Effector memory CD8-positive, alpha-beta T cell (primary cell): ENCODE measurements at places on chromosomes 6 and 20.

DNA sequence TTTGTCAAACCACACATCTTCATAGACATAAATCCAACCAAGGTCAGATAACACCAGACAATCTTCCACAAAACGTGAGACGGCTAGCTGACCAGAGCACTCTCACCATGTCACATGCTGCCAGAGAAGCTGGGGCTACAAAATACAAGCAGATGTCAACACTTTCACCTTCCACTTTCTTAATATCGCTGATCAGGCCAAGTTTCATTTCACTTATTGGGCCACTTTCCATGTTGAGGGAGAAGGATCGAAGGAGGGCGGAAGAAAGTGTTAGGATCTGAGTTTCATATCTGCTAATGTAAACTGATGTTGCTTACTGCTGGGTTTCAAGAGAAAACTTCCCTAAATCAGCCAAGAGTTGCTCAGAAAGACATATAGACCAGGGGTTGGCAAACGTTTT lies 177.0 kb upstream of the PRDM1 start:
- no peak for DNase-seq

DNA sequence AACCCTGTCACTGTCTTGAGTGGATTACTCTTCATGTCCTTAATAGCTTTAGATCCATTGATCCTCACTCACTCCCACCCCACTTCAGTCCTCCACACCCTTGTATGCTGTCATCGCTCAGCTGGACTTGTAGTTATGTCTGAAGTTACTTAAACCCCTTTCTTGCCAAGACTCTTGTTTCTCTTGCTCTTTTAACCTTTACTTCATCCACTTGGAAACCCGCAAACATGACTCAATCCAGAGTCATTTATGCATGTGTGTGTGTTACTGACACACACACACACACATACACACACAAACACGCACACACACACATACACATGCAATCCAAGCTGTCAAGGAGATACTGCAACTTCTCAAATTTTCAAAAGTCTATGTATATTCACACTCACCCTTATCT lies 341.8 kb downstream of the SYNE1 start:
- no peak for DNase-seq

DNA sequence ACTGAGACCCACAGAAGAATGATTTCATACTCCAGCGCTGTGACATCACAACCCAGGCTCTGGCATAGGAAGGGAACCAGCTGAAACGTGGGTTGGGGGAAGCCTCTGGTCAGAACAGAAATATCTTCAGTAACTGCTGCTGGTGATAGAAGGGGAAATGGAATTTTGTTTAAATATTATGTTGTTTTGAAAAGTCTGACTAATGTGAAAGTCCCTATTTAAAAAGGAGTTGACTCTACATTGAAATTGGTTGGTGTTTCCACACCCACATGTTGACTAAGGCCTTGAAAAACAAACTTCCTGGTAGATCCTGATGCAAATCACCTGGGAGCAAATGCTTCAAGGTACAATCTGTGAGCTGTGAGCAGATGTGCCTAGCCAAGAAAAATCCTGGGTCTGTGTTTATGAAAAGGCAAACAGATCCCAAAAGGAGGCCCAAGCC lies 24.5 kb upstream of the TCP11 start:
- DNase-seq, result no peak

DNA sequence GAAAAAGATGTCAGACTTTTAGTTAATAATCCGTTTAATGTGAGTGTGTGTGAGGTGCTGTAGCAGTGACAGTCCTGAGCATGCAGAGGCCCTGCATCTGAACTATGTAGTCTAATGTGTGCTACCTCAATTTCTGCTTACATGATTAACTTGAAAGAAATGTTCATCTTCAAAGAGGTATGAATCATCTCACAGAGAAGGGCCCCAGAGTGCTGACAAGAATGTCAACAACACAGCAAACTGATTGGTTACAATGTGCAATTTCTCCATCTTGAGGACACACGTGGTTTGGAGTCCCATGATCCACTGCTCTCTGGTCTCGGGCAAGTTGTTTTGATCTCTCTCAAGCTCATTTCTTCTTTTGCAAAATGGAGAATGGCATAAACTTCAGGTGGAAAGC lies 61.7 kb upstream of the EMILIN3 start:
- no peak for DNase-seq

DNA sequence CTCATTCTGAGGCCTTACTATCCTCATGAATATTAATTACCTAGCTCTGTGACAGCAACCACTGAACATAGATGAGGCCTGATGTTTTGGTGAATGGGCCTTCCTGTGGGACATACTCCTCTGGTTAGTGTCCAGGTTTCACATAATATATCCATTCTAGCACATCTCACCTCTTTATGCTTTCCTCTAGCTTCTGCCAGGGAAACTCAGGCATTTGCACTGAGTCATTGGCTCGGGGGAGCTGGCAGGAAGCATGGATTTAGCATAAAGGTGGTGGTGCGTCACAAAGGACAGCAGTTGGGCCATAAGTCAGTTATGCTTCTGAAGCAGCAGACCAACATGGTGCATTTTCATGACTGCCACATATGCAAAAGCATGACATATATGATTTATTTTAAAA lies 37.5 kb upstream of the TMEM170B start:
- no peak for DNase-seq

DNA sequence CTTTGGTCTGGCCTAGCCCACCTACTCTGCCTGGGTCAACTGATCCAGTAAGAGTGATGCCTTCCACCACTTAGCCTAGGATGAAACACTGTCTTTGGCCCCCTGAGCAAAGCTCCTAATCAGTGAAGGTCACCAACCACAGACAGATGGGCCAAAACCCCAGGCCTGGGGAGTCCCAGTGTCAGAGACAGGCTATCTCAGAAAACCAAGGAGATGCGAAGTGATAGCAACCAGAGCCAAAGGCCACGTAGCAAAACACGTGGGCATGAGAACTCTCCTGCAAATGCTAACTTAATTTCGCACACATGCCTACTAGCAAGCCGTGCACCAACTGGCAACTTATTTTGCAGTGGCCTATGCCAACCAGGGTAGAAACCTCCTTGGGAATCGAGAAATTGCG lies 29.1 kb downstream of the AGPAT4 start:
- no peak for DNase-seq

GRCh38 chr6:109303640-109304283 lies 78.5 kb downstream of the CD164 start:
- DNase-seq, result no peak

GRCh38 chr20:40104959-40105358 lies 584.1 kb downstream of the MAFB start:
- DNase-seq, result no peak

DNA sequence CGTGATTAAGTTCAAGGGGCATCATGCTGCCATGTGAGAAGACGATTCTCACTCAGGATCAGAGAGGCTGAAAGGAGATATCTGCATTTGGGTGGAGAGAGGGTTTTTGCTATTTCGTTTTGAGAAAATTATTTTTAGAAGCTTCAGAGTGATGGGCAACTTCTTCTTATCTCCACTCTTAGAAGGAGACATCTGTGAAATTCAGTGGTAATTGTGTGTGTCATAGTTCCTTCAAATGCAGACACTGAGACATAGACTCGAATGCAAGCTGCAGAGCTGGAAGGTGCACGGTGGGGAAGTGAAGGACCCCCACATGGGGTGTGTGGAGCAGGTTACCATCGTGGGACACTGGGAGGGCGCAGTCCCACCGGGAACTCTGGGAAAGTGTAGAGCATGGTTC lies 116.8 kb downstream of the PRND start:
- no peak for DNase-seq

DNA sequence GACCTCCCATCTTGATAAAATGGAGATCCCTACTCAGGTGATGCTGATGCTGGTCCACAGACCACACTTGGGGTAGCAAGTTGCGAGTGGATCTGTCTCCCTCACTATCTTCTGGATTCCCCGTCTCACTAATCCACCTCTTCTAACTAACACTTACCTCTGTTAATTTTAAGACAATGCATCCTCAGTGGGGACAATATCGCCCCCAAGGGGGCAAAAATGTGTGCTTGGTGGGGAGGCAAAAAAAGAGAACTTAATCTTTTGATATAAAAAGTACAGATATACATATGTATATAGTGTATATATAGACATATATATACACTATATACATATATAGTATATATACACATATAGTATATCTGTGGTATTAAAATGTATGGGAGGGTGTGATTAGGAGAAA lies 4.3 kb downstream of the LRFN2 start:
- no peak for DNase-seq

- DNase-seq, result no peak
Observed at GRCh38 chr6:143961066-143961465, 47.0 kb downstream of the PLAGL1 start.

DNA sequence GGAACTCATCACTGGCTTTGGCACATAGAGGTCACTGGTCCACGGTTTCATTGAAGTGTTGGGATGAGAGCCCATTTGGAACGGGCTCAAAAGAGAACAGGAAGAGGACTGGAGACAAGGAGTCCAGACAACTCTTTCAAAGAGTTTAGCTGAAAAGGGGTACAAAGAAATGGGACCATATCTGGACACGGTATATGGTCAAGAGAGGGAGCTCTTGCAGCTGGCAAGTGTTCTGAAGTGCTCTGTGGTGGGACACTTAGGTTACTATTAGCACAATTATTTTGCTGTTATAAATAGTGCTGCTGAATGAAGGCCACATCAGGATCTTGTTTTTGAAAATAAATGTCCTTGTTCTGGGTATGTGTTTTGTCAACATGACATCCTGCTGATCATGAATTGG lies 4.6 kb downstream of the SGK2 start:
- no peak for DNase-seq

- no peak for DNase-seq
Observed at GRCh38 chr20:63321148-63321831, 28.3 kb downstream of the COL20A1 start.

DNA sequence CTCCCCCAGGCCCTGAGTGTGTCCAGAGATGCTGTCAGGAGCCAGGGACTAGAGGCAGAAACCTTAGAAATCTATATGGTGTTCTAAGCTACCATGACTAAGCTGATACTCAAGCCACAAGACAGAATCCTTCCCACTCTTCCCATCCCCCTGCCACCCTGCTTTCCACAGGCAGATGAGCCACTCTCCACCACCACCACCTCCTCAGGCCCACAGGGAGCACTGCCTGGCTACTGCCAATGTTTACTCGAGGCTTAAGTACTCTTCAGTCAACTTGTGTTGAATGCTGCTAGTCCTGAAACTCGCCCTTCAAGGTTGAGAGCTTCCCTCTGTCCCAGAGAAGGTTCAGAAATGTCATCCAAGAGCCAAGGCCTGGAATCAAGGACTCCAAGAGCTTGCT lies 56.2 kb downstream of the CENPW start:
- DNase-seq, result no peak

- no peak for DNase-seq
Observed at GRCh38 chr20:38945012-38945411, 17.1 kb upstream of the DHX35 start.

GRCh38 chr6:108116546-108117426 lies 42.2 kb upstream of the OSTM1 start:
- DNase-seq, result no peak

DNA sequence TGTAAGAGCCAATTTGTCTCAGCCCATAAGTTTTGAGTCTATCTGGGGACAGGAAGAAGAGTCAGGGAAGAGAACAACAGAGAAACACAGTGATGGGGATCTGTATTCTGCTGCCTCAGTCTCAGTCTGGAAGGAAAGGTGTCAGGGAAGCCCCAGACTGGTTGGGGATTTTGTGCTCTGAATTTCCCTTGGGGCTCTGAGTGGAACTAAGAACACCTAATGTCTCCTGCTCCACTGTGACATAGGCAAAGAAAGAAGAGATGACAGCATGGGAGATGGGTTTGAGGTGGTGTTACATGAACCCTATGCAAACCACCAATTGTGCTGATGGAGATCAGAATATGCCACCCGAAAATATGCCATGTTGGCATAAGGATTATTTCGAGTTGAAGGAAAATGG lies 139.5 kb upstream of the MYLIP start:
- no peak for DNase-seq

- DNase-seq, result peak; percentile 11
Observed at GRCh38 chr6:137944793-137945498, 77.9 kb downstream of the TNFAIP3 start.

GRCh38 chr6:159169193-159169555 lies at the start of gene FNDC1:
TSS of gene FNDC1 (plus strand) at chr6:159169400. CDS start at chr6:159169597, 197 bp downstream.
- DNase-seq, result peak; percentile 45

- DNase-seq, result no peak
Observed at GRCh38 chr6:24664046-24664987, 2.4 kb downstream of the TDP2 start.

- no peak for DNase-seq
Observed at GRCh38 chr6:126477678-126478077, 137.8 kb downstream of the CENPW start.

DNA sequence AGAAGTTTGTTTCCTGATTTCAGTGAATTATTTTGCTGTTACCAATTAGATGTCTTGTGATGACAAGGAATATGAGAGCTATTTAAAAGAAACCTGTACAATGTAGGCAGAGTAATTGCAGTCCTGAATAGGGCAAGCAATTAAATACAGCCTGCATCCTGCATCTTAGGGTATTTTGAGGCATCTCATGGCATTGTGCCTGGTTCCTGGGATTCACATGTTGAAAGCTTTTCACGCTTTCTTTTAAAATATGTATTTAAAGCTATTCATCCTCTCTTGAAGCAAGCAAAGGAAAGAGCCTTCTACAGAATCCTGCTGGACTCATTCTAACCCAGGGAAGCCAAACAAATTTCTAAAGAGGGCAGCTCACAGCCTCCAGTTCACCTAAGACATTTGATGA lies 4.7 kb upstream of the RRAGD start:
- no peak for DNase-seq

- DNase-seq, result no peak
Observed at GRCh38 chr20:6663751-6664388, 103.6 kb upstream of the BMP2 start.

GRCh38 chr6:124994648-124995047 lies 32.4 kb downstream of the RNF217 start:
- DNase-seq, result no peak

GRCh38 chr20:53652859-53653517 lies 59.3 kb upstream of the ZNF217 start:
- DNase-seq, result no peak

- DNase-seq, result no peak
Observed at GRCh38 chr6:72534236-72534635, 87.6 kb upstream of the KCNQ5 start.

- no peak for DNase-seq
Observed at GRCh38 chr6:104771258-104771832, 88.4 kb downstream of the HACE1 start.

GRCh38 chr20:2817341-2817726 lies 1.2 kb downstream of the TMEM239 start:
- no peak for DNase-seq

DNA sequence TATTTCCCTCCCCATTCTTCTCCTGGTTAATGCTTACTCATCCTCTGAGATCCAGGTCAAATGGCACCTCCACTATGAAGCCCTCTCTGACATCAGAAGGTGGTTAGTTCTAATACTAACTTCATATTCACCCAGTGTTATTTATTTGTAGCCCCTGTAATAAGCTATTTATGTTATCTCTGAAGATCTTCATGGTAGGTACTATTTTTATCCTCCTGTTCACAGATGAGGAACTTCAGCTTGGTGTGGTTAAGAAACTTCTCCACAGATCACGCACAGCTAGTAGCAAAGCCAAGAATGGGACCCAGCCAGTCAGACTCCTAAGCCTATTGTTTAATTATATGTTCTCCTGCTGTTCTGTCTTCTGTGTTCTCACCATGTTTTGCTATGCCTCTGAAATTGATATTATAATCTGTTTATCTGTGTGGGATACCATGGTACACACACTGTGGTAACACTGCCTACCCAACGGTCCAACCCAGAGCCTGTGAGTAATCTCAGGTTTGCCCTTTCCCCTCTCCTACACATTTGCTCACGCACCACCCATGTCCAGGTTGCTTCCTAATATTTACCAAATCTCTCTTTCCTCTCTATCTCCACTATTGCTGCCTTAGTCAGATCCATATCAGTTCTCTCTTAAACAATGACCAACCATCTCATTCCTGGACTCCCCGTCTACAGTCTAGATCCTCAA lies 98.4 kb downstream of the IPCEF1 start:
- DNase-seq, result no peak
